ENCODE measurements at places on chromosomes 2 and 18.

GRCh38 chr2:111042261-111042660 is 78.5 kb upstream of the BCL2L11 start:
- no peak for DNase-seq

GRCh38 chr2:212359425-212360067 is 179.1 kb downstream of the ERBB4 start:
- DNase-seq: no peak

GRCh38 chr18:43868497-43868995 is 591.3 kb upstream of the SYT4 start:
- DNase-seq: no peak

DNA sequence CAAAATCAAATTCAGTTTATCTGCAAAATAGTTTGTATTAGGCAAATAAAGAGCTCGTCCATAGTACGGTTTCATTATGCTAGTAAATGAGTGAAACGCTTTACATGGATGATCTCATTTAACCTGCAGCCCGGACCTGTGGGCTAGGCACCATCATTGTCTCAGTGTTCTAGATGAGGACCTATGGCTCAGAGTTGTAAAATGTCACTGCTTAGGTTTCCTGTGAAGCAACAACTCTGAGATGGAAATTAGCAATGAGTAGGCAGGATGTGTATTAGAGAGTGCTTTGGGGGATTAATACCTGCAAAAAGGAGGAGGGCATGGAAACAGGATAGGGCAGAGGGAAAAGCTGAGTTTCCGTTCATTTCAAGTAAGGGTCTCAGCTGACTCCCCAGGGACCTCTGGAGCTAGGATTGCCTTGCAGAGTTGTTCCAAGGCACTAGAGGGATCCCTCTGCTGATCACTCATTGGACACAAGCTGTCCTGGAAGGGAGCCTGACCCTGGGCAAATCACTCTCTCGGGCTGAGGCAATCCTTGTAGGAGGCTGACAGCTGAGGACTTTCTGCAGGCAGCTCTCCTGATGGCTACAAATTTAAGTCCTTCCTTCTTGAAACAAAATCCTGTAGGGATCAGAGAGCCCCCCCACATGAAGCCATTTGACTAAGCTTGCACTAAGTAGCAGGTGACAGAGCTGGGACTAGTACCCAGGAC is 58.8 kb upstream of the SIX2 start:
- DNase-seq: no peak

GRCh38 chr2:206160125-206160806 is 571 bp downstream of the EEF1B2 start:
- no peak for DNase-seq

GRCh38 chr2:181991171-181991885 is 5.7 kb downstream of the PPP1R1C start:
- DNase-seq: no peak

DNA sequence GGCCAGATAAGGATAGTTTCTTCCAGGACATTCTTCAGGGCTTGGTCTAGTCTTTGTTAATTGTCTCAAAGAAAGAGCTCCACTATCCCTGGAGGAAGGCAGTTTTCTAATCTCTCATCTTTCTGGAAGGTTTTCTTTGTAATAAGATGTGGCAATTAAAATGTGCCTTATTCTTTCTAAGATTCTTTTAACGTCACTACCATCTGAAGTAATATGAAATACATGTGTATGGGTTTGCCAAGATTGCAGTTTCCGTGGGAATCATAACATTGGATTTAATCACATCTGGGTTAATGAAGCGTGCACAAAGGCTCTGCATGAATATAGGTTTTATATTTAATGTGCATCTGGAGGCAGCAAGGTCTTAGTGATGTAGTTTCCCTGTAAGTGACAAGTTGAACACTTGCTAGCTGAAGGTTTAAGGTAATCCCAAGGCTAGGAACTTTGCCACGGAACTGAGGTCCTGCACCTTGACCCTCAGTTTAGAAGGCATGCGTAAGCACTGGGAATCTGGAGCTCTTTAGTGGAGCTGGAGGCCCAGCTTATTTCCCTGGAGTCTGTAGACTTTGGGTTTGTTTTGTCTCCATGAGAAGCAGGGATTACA is 25.7 kb downstream of the DIS3L2 start:
- no peak for DNase-seq

DNA sequence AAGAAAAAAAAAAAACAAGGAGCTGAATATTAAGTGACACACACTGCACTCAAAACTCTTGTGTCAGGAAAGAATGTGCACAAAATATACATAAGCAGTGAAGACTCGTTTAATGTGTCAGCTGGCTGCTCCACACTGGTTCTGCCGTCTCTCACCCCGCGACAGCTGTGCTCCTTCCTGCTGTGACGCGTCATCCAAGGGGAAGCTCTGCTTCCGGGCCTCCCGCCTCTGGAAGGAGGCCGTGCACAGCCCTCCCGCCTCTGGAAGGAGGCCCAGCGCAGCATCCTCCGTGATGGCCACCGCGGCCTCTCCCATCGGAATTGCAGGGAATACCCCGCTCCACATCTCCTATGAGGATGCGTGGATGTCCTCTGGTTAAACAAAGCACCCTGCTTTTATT is 151.0 kb downstream of the HDAC4 start:
- DNase-seq: no peak

GRCh38 chr2:205494537-205495235 is 187.6 kb upstream of the NRP2 start:
- DNase-seq: no peak

- no peak for DNase-seq
These were observed 62.9 kb upstream of the CYRIA start for GRCh38 chr2:16728351-16729136.

Data from CD4-positive, alpha-beta T cell treated with Interferon alpha-2 for 1 hour (primary cell).